ENCODE measurements at places on chromosomes 4 and X. TPM values are rescaled to one million over a fixed set of nuclear protein-coding genes. Genes with fewer than 3 reads are reported as not detected.

Gene PASD1
- not detected for polyA plus RNA-seq

DNA sequence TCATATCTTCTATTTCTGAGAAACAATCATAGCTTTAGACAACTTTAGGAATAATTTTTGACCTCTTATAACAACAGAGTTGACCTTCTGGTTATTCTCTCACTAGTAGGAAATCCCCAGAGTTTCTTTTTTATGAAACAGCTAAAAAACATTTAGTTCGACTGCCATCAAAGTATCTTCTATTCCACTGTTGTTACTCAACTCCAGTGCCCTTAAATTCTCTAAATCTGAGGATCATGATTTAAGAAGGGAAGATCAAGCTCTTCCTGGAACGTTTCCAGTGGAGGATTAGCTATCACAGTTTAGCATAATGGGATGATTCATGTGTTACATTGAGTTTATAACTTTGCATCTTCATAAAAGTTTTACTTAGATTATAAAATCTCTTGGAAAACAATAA is 134.9 kb upstream of the VEGFC start:
- no peak overlapping the region for H3K27ac ChIP-seq
- H3K4me3 ChIP-seq: no peak overlapping the region
- no peaks in the 10 kb centered on the region for H3K27me3 ChIP-seq
- no peak for DNase-seq
- H3K36me3 ChIP-seq: no peaks in the 10 kb centered on the region
- no peaks in the 10 kb centered on the region for H3K4me1 ChIP-seq

DNA sequence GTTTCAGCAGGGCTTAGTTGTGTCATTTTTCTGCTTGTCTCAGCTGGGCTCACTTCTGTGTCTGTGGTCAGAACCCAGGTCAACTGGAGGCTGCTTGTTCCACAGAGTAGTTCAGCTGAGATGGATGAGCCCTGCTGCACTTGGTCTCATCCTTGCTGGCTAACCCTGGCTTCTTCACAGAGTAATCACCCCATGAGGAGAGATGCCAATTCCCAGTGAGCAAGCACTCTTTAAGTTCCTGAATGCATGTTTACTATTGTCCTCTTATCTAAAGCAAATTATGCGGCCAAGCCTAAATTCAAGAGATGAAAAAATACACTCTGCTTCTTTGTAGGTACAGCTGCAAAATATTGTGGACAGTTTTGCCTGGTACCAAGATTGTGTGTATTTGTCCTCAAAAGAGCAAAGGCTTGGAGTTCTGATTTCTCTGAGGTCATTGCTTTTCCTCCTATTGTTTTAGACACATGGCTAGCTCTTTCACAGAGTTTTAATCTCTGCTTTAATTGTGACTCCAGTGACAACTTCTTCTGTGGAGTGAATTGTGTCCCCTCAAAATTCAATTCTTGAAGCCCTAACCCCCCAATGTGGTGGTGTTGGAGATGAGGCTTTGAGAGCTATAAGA is 236.6 kb upstream of the ANKRD50 start:
- no peak overlapping the region for H3K4me3 ChIP-seq
- H3K4me1 ChIP-seq: no peaks in the 10 kb centered on the region
- H3K36me3 ChIP-seq: no peaks in the 10 kb centered on the region
- DNase-seq: no peak

DNA sequence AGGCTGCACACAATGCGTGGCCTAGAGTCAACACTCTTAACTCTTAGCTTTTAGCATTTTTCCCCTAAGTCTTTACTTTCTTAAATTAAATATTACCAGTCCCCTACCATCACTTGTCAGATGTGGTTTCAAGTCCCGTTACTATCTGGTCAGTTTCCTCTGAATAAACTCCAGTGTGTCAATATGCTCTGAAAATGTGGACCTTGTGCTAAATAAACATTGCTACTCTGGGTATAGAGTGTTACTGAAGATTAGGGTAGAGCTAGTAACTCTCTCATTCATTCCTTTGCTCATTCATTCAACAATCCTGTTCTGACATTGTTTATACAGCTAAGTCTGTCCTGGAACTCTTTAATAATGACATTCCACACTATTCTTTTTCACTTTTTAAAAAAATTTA is 251.0 kb downstream of the MAPK10 start:
- no peak overlapping the region for H3K4me3 ChIP-seq
- H3K27me3 ChIP-seq: no peaks in the 10 kb centered on the region
- H3K4me1 ChIP-seq: no peaks in the 10 kb centered on the region
- H3K36me3 ChIP-seq: no peaks in the 10 kb centered on the region
- no peak for DNase-seq
- no peak overlapping the region for H3K27ac ChIP-seq

Measured in small intestine (tissue), 16 donors.